Left kidney (tissue), 8 donors: ENCODE measurements at places on chromosomes 3 and 15.

- DNase-seq = no peak
Observed at GRCh38 chr15:100570735-100571313, 31.2 kb downstream of the LINS1 start.

DNA sequence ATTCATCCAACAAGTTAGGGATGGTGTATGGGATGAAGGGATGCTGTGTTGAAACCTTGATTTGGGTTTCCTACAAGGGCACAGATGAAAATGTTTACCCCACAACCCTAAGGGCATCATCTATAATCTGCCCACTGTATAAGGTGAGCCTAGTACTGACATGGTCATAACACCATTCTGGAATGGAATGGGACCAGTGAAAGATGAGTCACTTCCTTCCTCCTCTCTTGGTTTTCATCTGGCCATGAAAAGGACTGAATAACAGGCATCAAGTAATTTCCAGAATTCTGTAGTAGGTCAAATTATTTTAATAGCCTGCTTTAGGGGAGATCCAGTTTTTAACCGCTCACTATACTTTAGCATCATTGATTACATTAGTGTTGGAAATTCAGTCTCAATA is 538.6 kb downstream of the NR2F2 start:
- no peak for DNase-seq

GRCh38 chr3:15420871-15421270 is 6.5 kb downstream of the METTL6 start:
- DNase-seq = no peak

DNA sequence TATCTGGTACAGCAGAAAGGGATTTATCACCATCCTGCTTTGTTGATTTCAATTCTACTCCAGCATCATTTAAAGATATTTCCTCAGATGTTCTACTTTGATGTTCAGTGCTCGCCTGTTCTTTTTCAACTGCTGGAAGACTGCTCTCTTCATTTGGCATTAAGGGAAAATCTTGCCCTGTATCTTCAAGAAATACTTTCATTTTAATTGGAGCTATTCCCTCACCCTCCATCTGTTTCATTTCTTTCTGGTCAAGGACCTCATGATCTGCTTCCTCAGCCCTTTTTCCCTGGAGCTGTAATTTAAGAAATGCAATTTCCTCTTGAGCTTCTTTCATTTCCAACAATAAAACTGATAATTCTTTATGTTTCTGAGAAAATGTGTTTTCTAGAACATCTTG is 37.8 kb upstream of the HCLS1 start:
- no peak for DNase-seq

DNA sequence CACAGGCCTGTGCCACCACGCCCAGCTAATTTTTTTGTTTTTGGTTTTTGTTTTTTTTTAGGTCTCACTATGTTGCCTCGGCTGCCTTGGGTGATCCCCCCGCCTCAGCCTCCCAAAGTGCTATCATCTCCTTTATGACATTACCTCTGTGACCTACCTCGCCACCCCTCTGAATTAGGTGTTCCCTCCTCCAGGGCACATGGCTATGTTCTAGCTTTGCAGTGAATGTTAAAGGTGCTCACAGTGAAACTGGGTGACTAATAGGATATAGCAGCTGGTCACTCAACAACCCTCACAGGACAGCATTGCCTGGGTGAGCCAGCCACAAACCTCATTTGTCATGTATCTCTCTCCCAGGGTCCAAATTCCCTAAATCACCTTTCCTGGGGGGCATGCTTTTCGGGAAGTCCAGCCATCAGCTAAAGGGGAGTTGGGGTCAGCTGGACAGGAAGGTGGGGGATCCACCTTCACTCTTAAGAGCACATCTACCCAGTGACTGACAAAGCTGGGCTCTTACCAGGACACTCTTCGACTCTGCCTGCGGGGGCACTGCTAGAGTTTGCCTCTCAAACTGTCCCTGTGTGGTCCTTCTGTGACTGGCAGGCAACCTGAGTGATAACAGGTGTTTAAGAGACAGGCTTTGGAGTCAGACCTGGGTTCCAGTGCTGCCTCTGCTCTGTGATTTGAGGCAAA is 1.6 kb upstream of the TTLL3 start:
- DNase-seq = no peak

DNA sequence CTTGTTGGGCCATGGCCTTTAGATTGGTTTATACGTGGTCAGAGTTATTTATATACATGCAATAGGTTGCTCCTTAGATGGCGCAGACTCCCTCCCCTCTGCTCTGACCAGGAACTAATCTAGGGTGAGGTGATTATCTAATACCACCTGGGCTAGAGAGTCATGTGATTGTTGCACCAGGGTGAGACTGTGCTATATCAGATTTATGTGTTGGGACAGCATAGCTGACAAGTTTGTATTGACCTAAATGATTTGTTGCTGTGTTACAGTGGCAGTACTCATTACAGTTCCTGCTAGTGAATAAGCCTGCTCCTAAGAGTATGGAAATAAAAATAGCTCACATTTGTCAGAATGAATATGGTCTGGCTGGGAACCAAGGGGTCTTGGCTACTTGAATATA is 7.2 kb upstream of the IQCF6 start:
- no peak for DNase-seq

GRCh38 chr3:53478921-53479664 is 15.3 kb upstream of the CACNA1D start:
- no peak for DNase-seq

GRCh38 chr3:45826321-45826720 is 15.6 kb downstream of the LZTFL1 start:
- no peak for DNase-seq

- DNase-seq = no peak
Observed at GRCh38 chr3:114651555-114651954, 357.7 kb downstream of the TIGIT start.

- no peak for DNase-seq
Observed at GRCh38 chr3:184481984-184482671, 79.5 kb upstream of the EPHB3 start.
